ENCODE measurements at places on chromosomes 7 and 10. TPM values are rescaled to one million over a fixed set of nuclear protein-coding genes. Genes with fewer than 3 reads are reported as not detected.

- DNase-seq: no peak
Observed at GRCh38 chr10:128384831-128385230, 258.6 kb upstream of the MKI67 start.

- no peaks in the 10 kb centered on the region for H3K36me3 ChIP-seq
- H3K4me1 ChIP-seq: peaks cover 2% of the 10 kb centered on the region
- H3K4me3 ChIP-seq: no peak overlapping the region
- H3K27me3 ChIP-seq: no peaks in the 10 kb centered on the region
Observed at GRCh38 chr10:71653044-71653443, 66.5 kb downstream of the C10orf105 start.

ANKRD7 gene
- 3.3 TPM for total RNA-seq

- no peak overlapping the region for H3K27ac ChIP-seq
- H3K4me1 ChIP-seq: no peaks in the 10 kb centered on the region
- H3K36me3 ChIP-seq: no peaks in the 10 kb centered on the region
- H3K4me3 ChIP-seq: no peak overlapping the region
- DNase-seq: no peak
Observed at GRCh38 chr10:3655528-3655927, 129.5 kb downstream of the KLF6 start.

DNA sequence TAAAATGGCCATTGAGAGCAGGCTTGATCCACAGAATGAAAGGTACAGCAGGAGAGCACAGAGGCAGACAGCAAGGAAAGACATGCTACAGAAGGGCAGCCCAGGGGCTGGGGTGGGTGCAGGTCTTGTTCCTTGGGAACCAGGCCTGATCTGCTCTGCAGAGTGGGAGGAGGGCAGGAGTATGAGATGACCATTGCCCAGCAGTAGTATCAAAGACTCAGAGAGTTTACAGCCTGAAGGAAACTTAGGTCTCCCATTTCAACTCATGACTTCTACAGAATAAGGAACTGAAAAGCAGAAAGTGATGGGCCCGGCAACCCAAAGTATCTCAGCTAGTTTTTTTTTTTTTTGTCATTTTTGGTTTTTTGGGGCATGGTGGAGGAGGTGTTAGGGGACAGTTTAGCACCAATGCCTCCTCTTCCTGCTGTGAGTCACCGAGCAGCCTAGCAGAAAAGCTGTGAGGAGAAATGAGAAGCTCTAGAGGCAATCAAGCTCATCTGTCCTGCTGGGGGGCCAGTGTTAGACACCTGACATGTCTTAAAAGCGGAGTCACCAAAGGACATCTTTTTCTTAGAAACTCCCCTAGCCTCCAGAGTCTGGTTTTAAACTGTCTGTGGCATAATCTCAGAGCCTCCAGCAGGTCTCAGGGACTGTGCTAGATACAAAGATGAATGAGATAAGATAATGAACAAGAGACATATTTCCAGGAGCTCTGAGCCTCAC is 34.3 kb upstream of the HERPUD2 start:
- DNase-seq: no peak
- no peaks in the 10 kb centered on the region for H3K36me3 ChIP-seq
- H3K27me3 ChIP-seq: no peaks in the 10 kb centered on the region
- no peaks in the 10 kb centered on the region for H3K4me1 ChIP-seq

STEAP1B gene
- total RNA-seq: not detected

- H3K4me3 ChIP-seq: no peak overlapping the region
- H3K27ac ChIP-seq: no peak overlapping the region
- H3K36me3 ChIP-seq: no peaks in the 10 kb centered on the region
- H3K4me1 ChIP-seq: no peaks in the 10 kb centered on the region
- DNase-seq: no peak
Observed at GRCh38 chr7:4437916-4438315, 244.2 kb upstream of the FOXK1 start.

DNA sequence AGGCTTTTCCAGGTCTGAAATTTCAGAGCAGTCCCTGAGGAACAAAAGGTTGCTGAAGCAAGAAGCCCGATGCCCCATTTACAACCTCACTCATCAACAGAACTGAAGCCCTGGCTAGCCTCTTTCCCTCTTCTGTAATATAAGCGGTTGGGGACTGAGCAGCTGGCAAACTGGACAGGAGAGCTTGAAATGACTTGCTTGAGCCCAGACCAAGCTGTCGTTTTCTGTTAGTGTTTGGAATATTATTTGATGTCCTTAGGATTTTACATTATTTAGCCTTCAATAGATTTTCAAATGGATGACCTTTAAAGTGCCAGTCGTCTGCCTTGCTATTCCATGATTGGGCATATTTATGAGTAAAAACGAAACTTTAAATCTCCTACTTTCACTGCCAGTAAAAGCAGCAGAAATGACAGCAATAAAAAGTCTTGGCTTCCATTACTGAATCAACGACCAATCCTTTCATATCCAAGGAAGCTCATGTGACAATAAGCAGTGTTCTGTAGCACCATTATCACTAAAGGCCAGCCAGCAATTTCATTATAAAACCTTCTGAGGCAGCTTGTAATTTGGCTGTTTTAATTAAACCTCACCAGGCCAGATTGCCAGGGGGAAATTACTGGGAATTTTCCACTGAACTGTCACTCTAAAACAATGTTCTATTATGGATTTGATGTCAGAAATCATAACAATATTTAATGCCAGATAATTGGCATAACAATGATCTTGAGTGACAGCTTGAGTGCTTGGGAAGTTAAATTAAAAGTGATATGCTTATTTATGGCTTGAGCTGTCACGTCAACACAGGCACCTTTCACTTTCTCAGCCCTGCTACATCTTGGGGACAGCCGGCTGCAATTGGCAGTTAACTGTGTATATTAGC is 85.9 kb downstream of the LSMEM1 start:
- H3K36me3 ChIP-seq: no peaks in the 10 kb centered on the region
- DNase-seq: no peak
- no peak overlapping the region for H3K27ac ChIP-seq
- no peaks in the 10 kb centered on the region for H3K4me1 ChIP-seq

DOCK1 gene
- total RNA-seq: 125 TPM

CH25H gene
- total RNA-seq: 0.44 TPM

DNA sequence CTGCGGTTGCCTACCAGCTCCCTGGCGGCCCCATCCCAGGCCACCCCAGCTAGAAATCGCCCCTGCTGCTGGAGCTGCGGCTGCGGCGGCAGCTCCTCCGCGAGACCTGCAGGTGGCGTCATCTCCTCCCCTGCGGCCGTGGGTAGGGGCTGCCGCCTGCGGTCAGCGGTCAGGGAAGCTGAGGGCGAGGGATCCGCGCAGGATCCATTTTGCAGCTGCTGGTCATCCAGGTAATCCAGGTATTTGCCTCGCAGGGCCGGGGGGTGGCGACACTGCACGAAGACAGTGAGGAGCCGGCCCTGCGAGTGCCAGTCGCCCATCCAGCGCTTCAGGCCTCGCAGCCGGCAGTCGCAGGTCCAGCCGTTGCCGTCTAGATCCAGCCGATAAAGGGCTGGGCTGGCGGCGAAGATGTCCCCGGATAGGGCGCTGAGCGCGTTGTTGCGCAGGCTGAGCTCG is 1.5 kb downstream of the TRIL start:
- peak overlapping the region; percentile 61 for H3K4me3 ChIP-seq
- peak overlapping the region; percentile 73 for H3K27ac ChIP-seq
- no peaks in the 10 kb centered on the region for H3K36me3 ChIP-seq
- peaks cover 40% of the 10 kb centered on the region for H3K4me1 ChIP-seq

ITPRIP gene
- total RNA-seq: 44.2 TPM

GRCh38 chr10:12777840-12778585 is 223.5 kb downstream of the CCDC3 start:
- H3K36me3 ChIP-seq: no peaks in the 10 kb centered on the region
- peak; percentile 9 for DNase-seq
- no peaks in the 10 kb centered on the region for H3K4me1 ChIP-seq
- H3K27ac ChIP-seq: no peak overlapping the region

SLC26A5 gene
- 3.2 TPM for total RNA-seq

DNA sequence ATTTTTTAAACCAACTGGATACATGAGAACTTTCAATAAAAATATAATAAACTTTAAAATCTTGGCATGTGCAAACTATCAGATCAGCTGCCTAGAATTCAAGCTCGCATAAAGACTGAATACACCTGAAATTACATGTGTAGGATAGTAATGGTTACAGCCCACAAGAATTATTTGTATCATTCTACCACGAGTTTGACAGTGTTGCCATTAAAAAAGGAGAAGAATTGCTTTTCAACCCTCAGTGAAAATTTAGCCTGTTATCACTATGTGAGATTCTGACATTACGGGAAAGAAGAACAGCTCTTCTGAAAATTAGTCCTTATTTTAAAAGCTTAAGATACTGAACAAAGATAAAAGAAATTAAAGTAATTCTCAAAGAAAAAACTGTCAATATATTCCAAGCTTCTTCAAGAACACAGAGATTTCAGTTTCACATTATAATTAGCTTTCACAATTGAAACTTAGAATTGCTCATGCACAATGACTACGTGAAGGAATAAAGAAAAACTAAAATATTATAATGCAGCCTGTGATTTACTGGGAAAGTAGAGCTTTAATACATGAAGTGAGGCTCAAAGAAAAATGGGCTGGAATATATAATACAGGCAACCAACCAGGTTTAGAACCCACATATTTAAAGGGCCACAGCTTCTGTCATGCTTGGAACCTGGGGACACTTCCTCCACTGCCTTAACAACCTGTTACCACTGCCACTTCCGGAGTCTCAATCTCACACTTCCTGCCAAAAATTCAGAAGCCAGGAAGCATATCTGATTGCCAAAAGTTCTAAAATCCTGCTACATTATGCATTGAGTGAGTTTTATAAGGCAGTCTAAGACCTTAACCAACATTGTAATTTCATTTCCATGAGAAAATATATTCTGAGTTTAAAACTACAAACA is 23.2 kb downstream of the TPK1 start:
- H3K36me3 ChIP-seq: no peaks in the 10 kb centered on the region
- no peaks in the 10 kb centered on the region for H3K4me1 ChIP-seq
- H3K27ac ChIP-seq: no peak overlapping the region

ADCY1 gene
- 7.5 TPM for total RNA-seq

IL6 gene
- total RNA-seq: 3.8 TPM

DMTF1 gene
- total RNA-seq: 148 TPM

EMX2 gene
- total RNA-seq: not detected
